Omental fat pad (tissue), 4 donors: ENCODE measurements at places on chromosomes 13 and 19.

- no peak for DNase-seq
Measured at GRCh38 chr13:31588316-31588715, 151.0 kb upstream of the RXFP2 start.

DNA sequence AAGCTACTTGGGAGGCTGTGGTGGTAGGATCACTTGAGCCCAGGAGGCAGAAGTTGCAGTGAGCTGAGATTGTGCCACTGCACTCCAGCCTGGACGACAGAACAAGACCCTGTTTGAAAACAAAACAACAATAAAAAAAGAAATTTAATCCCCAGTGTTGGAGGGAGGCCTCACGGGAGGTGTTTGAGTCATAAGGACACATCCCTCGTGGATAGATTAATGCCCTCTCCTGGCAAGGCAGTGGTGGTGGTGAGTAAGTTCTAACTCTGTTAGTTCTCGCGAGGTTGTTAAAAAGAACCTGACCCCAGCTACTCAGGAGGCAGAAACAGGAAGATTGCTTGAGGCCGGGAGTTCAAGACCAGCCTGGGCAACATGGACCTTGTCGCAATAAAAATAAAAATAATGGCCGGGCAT is 27.6 kb upstream of the SIN3B start:
- no peak for DNase-seq

GRCh38 chr19:30004403-30004802 is 62.4 kb downstream of the URI1 start:
- DNase-seq, result no peak

DNA sequence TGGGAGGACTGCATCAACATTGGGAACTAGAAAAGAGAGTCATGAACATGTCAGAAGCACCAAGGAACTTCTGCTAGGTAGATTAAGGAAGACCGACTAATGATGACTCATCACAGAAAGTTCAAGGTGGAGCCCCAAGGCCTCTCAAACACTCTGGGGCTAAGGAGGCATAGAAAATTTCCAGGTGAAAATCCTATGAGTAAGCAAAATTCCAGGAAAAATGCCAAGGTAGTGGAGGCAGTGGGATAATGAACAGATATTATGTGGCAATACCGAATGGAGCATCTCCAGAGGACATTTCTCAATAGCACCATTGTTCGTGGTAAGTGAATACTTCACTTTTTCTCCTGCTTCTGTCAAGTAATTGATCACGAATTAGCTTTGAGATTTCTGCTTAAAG is 336.5 kb downstream of the MZT1 start:
- DNase-seq, result no peak

GRCh38 chr13:98050041-98050466 is 92.8 kb upstream of the FARP1 start:
- DNase-seq, result no peak

GRCh38 chr13:68232351-68233130 is 1002.4 kb upstream of the PCDH9 start:
- DNase-seq, result no peak

GRCh38 chr13:93036380-93036779 is 190.2 kb upstream of the GPC6 start:
- DNase-seq, result no peak

DNA sequence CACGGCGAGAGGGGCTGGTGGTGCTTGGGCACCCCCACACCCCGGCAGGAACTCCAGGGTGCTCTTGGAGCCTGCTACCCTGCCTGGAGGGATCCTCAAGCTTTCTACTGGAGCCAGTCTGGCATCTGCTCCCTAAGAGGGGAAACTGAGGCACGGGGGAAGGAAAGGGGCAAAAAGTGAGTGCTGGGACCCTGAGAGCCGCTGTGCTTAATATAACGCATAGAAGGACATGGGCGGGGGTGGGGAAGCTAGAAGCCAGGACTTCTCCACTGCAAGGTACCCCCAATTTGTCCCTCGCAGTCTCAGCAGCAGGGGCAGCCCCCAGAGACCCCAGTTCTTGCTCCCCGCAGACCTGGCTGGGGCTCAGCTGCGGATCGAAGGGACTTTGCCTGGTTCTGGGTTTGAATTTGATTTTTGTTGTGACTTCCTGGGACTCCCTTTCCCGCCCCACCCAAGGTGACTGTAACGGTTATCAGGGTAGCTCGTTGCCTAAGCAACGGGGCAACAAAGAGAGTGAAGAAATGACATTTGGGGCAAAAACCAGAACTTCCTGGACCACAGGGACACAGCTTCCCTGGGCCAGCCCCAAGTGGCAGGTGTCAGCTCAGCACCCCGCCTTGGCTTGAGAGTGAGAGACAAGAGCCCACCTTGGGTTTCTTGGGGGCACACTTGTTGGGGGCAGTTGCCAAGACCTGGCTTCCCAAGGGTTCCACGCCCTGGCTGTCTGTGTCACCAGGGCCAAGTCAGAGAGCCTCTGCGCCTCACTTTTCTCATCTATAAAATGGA is 638 bp downstream of the ADGRE5 start:
- DNase-seq, result no peak

- DNase-seq, result no peak
Measured at GRCh38 chr13:48874165-48874564, 101.5 kb upstream of the FNDC3A start.

DNA sequence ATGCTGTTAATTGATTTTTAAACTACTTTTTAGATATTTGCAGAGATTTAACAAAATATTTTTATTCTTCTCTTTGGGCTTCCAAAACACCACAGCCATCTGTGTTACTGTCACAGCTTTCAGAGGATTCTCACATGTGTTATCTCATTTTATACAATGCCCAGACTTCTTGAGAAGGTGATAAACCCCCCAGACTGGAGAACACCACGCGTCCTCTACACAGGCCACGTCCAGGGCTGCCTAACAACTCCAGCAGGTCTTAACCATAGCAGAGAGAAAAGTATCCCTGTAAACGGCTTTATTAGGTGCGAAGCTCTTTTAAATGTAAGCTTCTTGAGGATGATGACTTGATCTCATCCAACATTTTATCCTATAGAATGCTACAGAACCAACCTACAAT is 2.0 kb downstream of the GPR183 start:
- DNase-seq, result no peak

DNA sequence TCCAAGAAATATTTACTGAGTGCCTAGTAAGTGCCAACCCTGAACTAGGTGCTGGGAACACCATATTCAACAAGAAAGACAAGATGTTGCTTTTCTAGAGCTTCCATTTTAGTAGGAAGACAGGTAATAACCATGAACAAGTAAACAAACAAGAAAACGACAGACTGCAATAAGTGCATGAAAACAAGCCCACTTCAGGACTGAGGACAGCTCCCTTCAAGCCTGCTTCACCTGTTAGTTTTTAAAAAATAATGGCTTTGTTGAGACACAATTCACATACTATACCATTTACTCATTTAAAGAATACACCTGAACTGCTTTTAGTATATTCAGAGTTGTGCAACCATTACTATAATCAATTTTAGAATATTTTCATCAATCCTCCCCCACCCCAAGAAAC is 30.4 kb downstream of the CYP4F22 start:
- DNase-seq, result no peak

GRCh38 chr13:107563099-107563925 is 652.0 kb downstream of the LIG4 start:
- no peak for DNase-seq

DNA sequence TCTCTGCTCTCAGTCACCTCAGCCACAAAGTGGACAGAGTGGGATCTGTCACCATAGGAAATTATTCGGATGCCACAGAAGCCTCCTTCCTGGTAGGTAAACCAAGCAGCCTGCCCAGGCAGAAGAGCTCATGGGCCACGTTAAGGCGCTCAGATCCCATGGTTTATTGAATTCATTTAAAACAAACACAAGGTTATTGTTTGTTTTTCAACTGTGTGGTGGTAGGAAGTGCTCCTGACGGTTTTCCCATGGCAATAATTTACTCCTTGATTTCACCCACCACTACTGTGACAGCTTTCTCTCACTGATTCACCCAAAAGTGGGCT is 14.4 kb downstream of the BCAM start:
- no peak for DNase-seq

GRCh38 chr13:37918751-37919150 is 49.2 kb upstream of the TRPC4 start:
- DNase-seq, result no peak

DNA sequence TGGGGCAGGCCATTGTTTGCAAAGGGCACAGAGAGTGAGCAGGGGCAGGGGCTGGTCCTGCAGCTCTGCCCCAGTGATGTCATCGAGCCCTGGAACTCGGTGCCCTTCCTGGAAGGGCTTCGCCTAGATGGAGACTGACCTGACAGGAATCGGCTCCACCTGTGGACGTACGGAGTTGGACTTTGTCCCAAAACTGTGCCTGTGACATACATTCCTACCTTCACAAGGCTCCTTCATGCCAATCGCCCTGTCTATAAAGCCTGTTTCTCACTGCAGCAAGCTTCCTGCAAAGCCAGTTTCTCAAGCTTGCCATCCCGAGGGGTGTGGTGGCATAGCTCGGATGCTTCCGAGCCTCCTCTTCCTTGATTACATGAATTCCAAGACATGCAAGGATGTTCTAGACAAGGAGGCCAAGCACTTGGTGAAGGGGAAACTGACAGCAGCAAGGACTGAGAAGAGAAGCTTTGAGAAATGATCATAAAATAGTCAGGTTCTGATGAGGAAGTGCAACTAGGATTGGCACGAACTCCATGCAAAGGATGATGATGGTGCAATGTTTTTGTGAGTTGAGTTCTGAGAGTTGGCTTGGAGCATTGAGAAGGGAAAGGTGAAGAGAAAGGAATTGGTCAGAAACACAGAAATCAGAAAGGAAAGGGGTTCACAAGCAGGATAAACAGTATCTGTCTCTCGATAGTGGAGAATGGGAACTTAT is 73.6 kb upstream of the STK24 start:
- no peak for DNase-seq

DNA sequence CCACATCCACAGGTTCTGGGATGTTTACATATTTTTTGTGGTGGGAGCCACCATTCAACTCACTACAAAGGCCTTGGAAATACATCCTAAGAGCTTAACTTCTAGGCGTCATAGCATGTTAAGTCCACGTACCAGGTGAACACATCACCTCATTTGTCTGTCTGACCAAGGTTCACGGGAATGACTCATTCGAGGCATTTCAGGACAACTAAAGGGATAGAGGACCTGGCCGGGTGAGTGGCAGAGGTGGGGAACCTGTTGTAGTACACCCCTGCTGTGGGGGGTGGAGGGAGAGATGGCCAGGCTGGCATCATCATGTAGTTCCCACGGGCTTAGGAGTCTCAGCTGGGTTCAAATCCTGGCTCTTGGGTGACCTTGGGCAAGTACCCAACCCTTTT is 51.5 kb downstream of the BICRA start:
- DNase-seq, result no peak

- no peak for DNase-seq
Measured at GRCh38 chr13:45950386-45951000, 98.9 kb upstream of the SIAH3 start.
